ENCODE measurements at places on chromosomes 3 and 15.
A peak's percentile ranks its signal among the peaks of the same experiment; 100 is the strongest.

DNA sequence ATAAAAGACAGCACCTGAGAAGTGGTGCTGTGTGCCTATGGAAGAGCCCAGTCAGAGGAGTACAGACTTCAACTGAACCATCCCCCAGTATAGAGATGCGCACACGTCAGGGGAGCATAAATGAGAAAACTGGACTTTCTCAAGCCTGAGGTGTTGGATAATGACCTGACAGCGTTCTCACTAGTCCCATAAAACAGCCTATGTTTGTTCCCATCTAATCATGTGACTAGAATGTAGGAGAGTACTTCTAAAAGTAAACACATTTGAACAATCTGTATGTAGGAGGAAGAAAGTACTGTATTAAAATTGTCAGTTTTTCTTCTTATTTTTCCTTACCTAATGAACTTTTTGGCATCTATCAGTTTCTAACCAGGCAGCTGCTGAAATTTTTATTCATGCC lies 498.9 kb downstream of the CNTN4 start:
- ATAC-seq, result no peak

DNA sequence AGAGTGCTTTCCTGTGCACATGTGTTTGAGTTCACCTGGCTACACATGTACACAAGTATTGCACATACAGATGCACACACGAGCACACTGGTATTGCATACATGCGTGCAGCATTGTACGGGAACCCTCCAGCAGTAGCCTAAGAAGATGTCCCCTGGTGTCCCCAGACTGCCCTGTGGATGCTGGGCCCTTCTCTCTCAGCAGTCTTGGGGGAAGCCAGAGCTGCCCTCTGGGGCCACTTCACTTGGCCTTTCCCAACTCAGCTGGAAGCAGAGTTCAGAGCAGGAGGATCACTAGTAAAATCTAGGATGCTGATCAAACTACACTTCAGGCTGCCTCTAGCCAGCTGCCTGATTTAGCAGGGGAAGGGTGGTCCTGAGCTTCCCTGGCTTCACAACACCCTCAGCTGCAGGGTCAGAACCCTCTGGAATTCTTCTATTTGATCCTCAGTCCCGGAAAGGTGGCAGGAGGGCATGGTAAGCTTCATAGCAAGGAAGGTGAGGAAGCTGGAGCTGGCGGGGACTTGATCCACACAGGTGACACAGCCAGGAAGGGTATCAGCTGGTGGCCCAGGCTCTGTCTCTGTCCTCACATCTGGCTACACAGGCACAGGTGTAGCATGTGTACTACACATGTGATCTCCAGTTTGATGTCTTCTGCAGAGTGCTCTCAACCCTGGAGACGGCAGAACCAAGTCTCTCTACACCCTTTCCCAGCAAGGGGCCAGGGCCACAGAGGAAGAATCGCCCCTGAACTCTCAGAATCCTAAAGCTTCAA lies 36.5 kb downstream of the KLF15 start:
- ATAC-seq, result no peak

DNA sequence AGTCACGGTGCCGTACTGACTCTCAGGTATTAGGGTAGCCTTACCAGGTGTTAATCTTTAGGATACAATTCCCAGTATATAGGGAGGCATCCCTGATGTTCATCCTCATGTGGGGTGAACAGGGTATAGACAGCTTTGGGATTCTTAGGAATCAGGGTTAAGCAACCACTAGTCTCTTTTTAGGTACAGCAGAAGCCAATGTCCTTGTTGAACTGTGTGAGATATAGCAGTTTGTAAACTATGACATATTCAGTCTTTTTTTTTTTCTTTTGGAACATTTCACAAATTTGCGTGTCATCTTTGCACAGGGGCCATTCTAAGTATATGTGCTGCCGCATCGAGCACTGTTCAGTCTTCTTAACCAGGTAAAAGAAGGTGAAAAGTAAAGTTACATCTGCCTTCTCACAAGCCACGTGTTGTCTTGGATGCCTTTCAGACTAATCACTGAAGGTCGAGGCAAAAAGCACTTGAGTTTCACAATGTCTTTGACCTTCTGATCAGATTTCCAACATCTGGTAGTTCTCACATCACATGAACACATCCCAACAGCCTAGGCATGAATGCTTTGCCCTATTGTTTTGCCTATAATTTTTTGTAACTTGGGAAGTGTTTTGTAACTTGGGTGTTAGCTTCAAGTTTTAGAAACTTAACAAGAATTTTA lies 17.2 kb downstream of the TSEN2 start:
- no peak for ATAC-seq

- no peak for ATAC-seq
Measured at GRCh38 chr3:107272471-107272870, 104.8 kb upstream of the CCDC54 start.

GRCh38 chr3:40137591-40138295 lies 171.8 kb upstream of the EIF1B start:
- no peak for ATAC-seq

- ATAC-seq, result no peak
Measured at GRCh38 chr3:140630866-140631265, 47.0 kb upstream of the TRIM42 start.

- ATAC-seq, result no peak
Measured at GRCh38 chr3:115428841-115429240, 194.5 kb upstream of the GAP43 start.

GRCh38 chr3:30764891-30765290 lies 129.6 kb downstream of the GADL1 start:
- ATAC-seq, result no peak

GRCh38 chr3:64319391-64319790 lies 94.1 kb upstream of the PRICKLE2 start:
- ATAC-seq, result peak; percentile 33

DNA sequence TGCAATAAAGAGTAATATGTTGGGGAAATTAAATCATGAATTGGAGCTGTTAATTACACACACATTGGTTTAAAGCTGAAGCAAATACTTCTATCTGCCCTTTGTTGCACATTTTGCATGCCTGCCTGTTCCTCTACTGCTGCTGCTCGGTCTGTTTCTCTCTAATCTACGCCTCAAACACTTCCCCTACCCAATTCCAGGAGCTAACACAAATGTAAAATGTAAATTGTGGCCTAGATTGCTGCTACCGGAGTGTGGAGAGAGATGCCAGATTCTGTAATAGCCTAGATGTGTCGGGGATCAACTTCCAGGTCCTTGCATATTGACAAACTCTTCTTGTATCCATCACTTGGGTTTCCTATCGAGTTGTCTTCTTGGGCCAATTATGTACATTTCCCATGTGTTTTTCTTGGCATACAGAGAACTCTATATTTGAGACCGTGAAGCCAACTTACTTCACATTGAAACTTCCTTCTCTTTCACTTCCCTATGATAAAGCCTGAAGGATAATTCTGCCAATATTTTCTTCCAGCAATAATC lies 450.4 kb upstream of the NR2F2 start:
- no peak for ATAC-seq

- no peak for ATAC-seq
Measured at GRCh38 chr3:24377218-24377993, 117.2 kb downstream of the THRB start.

DNA sequence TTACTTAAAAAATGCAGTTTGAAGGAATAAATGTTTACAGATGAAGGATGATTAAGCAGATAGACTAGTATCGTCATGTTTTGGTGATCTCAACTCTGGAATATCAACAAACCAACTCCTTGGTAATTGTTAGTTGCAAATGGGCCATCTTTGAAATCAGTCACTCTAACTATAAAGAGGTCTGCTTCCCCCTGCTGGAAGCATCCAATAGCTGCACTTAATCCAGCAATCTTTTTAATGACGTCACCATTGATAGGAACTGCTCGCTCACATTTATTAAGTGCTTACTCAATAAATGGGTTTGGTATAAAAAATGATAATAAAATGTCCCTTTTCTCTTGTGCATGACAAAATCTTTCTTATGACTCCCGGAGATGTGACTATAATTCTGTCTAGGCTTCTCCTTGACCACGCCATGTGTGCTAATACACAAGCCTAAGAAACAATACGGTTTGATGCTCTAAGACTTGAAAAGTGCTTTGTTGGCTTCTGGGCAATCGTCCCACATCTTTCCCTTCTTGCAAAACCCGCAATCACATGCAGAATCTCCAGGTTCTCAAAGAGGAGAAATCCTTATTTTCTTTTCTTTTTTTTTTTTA lies 227.6 kb upstream of the POU1F1 start:
- ATAC-seq, result peak; percentile 76

- no peak for ATAC-seq
Measured at GRCh38 chr15:68679961-68680371, 101.2 kb downstream of the CORO2B start.

- no peak for ATAC-seq
Measured at GRCh38 chr3:126617571-126617970, 37.4 kb downstream of the TXNRD3 start.

- no peak for ATAC-seq
Measured at GRCh38 chr3:195113536-195114425, 157.2 kb downstream of the XXYLT1 start.

DNA sequence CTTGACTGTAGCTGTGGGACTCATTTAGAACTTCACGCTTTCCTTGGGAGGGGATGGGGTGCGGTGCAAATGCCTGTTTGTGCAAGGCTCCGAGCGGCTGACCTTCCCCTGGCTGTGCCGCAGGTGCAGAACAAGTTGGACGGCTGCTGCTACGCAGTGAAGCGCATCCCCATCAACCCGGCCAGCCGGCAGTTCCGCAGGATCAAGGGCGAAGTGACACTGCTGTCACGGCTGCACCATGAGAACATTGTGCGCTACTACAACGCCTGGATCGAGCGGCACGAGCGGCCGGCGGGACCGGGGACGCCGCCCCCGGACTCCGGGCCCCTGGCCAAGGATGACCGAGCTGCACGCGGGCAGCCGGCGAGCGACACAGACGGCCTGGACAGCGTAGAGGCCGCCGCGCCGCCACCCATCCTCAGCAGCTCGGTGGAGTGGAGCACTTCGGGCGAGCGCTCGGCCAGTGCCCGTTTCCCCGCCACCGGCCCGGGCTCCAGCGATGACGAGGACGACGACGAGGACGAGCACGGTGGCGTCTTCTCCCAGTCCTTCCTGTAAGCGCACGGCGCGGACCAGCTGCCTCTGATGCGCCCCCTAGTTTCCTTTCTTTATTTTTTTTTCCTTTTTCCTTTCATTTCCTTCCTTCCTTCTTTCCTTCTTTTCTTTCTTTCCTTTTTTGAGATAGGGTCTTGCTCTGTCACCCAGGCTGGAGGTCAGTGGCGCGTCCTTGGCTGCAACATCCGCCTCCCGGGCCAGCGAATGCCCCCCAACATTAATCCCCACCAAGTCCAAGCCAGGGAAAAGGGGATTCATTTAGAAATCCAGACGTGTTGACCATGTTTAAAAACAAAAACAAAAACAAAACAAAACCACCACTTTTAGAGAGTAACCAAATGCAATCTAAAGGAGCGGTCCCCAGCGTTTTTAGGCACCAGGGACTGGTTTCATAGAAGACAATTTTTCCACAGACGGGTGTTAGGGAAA lies 42.7 kb downstream of the EIF2AK4 start:
- ATAC-seq, result peak; percentile 87

DNA sequence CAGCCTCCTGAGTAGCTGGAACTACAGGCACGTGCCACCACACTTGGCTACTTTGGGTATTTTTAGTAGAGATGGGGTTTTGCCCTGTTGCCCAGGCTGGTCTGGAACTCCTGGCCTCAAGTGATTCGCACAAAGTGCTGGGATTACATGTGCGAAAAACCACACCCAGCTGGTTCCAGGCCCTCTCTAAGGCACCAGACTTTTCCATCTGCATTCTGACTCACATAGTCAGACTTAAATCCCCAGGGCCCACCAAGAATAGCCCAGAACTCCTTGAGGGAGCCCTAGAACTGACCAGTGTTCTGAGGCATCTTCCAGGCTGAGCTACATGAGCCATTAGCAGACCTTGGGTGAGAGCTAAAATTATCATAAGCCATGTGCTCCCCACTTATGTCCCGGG lies 68.1 kb downstream of the NMD3 start:
- no peak for ATAC-seq

DNA sequence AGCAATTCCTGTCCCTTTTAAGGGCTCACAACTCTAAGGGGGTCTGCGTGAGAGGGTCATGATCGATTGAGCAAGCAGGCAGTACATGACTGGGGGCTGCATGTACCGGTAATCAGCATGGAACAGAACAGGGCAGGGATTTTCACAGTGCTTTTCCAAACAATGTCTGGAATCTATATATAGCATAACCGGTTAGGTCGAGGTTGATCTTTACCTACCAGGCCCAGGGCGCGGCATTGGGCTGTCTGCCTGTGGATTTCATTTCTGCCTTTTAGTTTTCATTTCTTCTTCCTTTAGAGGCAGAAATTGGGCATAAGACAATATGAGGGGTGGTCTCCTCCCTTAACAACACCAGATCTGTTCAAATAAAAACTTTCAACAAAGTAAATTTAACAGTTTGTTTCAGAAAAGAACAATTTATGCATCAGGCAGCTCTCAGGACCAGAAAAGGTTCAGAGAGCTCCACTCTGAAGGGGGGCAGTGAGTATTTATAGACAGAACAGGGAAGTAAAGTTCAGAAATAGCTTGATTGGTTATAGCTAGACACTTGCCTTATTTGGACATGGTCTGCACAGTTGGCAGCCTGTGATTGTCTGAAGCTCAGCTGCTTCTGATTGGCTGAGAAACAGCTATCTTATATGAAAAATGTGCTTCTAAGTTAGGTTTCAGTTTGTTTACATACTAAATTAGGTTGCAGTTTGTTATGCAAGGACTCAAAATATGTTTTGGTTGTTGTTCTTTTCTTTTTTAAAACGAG lies 17.2 kb upstream of the B4GALT4 start:
- peak; percentile 88 for ATAC-seq

GRCh38 chr15:42734076-42734672 lies 2.8 kb downstream of the CDAN1 start:
- ATAC-seq, result no peak

- no peak for ATAC-seq
Measured at GRCh38 chr3:64038253-64038767, 15.0 kb upstream of the PSMD6 start.

DNA sequence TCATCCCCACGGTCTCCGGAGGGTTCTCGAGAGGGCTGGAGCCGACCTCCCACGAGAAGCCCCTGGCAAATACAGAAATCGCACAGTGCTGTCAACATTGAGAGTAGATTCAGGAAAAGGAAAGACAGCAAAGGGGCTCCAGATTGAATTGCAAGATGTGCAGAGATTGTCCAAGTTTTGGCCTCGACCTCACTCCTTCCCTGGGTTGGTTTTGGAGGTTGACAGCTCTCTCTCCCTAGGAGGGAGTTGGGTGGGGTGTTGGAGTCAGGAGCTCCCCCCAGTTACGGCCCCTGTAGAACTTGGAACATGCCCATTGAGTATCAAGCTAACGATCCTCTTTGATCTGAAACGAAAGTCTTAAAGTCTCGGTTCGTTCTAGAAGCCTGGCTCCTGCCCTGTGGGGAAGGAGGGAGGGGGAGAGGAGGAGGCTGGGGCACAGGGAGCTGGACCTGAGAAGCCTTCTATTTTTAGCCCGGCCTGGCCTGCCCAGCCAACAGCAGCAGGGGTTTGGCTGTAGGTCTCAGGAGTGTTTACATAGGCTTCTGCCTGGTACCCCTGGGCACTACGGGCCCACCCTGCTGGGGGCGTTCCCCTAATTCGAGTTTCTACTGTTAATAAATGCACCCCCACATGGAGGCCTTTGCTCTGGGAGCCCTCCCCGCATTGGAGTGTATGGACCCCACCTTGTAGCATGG lies 672 bp upstream of the KY start:
- peak; percentile 70 for ATAC-seq

GRCh38 chr15:65937476-65937875 lies 68.2 kb downstream of the RAB11A start:
- ATAC-seq, result no peak

- ATAC-seq, result no peak
Measured at GRCh38 chr3:46400000-46400734, 6.7 kb downstream of the CCR5AS start.
